ENCODE measurements at places on chromosomes 11 and 22.

GRCh38 chr11:6481924-6482275 is 599 bp downstream of the TIMM10B start:
- no peak for DNase-seq

- DNase-seq, result no peak
Observed at GRCh38 chr11:108672786-108673185, 7.9 kb downstream of the DDX10 start.

- DNase-seq, result peak; percentile 48
Observed at GRCh38 chr22:44406341-44407170, 91.5 kb downstream of the RTL6 start.

GRCh38 chr11:3165152-3165705 is at the start of gene OSBPL5:
OSBPL5 (minus strand) TSS chr11:3165310; CDS start chr11:3129148, 36,162 bp downstream.
- DNase-seq, result peak; percentile 81

DNA sequence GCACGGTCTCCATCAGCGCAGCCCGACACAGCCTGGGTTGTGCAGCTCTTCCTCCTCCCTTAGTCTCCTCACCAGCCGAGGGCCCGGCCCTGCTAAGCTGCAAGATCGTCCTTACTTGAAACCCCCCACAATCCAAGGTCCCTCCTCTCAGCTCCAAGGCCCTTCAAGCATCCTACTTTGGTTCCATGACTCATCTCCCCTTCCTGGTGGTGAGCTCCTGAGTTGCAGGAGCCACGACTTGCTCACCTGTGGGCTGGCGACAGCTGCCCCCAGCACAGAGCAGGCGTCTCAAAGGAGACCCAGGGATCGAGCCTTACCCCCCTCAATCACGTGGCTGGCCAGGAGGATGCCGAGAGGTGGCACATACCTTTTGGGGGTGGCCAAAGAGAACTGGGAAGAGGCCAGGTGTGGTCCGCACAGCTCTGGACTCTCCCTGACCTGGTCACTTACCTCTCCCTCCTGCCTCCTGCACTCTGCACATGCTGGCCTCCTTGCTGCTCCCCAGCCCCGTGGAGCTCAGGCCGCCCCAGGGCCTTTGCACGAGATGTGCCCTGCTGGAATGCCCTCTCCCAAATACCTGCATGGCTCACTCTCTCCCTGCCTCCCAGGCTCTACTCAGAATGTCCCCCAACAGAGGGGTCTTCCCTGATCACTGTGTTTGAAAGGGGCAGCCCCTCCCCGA is 35.2 kb upstream of the FADD start:
- no peak for DNase-seq

DNA sequence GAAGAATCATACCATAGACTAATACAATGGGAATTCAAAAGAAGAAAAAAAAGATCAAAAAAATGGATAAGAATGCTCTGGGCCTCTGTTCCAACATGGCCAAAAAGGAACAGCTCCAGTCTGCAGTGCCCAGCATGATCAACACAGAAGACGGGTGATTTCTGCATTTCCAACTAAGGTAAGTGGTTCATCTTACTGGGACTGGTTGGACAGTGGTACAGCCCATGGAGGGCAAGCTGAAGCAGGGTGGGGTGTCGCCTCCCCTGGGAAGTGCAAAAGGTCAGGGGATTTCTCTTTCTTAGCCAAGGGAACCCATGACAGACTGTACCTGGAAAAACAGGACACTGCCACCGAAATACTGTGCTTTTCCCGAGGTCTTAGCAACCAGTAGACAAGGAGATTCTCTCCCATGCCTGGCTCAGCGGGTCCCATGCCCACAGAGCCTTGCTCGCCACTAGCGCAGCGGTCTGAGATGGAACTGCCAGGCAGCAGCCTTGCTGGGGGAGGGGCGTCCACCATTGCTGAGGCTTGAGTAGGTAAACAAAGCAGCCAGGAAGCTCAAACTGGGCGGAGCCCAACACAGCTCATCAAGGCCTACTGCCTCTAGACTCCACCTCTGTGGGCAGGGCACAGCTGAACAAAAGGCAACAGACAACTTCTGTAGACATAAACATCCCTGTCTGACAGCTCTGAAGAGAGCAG is 428.4 kb downstream of the MN1 start:
- no peak for DNase-seq

DNA sequence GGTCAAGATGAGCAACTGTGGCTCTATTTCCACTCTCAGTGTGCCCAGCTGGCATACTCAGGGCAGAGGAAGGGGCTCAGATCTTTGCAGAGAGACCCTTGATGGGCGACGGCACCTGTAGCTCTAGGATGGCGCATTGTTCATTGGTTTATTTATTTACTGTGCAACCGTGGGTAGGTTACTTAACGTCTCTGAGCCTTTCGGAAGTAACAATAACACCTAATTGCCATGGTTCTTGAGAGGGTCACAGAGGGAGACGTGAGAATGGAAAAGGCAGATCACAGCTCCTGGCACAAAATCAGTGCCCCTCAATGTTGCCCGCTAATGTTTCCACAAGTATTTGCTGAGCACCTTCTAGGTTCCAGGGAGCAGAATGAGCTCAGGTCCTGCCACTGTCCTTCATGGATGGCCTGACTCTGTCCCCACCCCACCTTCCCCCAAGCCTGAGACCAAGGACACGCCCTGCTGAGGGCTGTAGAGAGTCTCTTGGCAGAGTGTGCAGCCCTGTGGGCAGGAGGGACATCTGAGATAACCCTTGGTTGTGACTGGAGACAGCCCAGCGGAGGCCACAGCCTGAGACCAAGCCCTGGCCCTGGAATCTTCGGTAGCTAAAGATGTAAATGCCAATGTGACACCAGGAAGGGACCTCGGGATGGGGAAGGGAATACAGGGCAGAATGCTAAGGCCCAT is 780 bp upstream of the ALDH3B2 start:
- DNase-seq, result no peak

DNA sequence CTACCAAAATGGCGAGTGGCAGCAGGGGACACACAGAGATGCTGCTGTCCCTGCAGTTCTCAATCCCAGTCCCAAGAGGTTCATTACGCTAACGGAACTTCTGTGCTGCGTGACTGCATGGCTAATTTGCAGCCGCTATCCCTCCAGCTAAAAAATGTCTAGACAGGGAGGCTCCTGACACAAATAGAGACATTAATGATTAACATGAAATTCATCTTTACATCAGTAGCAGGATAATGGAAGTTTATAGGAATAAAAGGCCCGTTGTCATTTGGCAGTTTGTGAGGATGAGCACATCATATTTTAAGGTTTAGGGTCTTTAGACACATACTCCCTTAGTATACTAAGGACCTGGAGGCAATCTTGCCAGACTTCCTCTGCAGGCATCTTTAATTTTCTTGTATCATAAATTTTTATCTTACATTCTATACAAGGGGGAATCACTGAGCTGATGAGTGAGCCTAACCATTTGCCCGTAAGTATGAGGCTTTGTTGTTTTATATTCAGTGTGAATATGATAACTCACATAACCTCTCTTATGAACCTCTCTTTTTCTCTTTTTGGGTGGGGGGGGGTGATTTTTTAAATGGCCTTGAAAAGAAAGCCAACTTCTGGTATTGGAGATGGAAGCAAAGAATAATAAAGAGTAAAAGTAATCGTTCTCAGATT is 99.8 kb upstream of the OR9G4 start:
- no peak for DNase-seq

- DNase-seq, result no peak
Observed at GRCh38 chr11:20373147-20373546, 9.6 kb downstream of the HTATIP2 start.

GRCh38 chr11:35947437-35947836 is 3.6 kb downstream of the LDLRAD3 start:
- no peak for DNase-seq

GRCh38 chr11:106714199-106714598 is 304.1 kb downstream of the GUCY1A2 start:
- DNase-seq, result no peak

Measured in left forelimb (tissue), 1 donor.